ENCODE measurements at places on chromosomes 2 and 18. TPM values are rescaled to one million over a fixed set of nuclear protein-coding genes. Genes with fewer than 3 reads are reported as not detected.

RFTN2 gene
- total RNA-seq = 6.5 TPM

ABCG5 gene
- total RNA-seq = not detected

GKN2 gene
- total RNA-seq = not detected

TTR gene
- not detected for total RNA-seq

MDH1B gene
- total RNA-seq = 0.65 TPM

NEUROD1 gene
- total RNA-seq = not detected

HOXD3 gene
- total RNA-seq = 11.2 TPM

RAB27B gene
- total RNA-seq = 0.27 TPM

ERBB4 gene
- 0.13 TPM for total RNA-seq

Measured in thoracic aorta endothelial cell (primary cell).